Camera-type eye (tissue), 1 donor: ENCODE measurements at places on chromosomes 1 and 21. TPM values are rescaled to one million over a fixed set of nuclear protein-coding genes. Genes with fewer than 3 reads are reported as not detected.

The TCEA3 gene
- 50.6 TPM for total RNA-seq

The USH2A gene
- total RNA-seq, result 48.3 TPM

The AGRN gene
- total RNA-seq, result 66.7 TPM

The CYP2J2 gene
- 2.7 TPM for total RNA-seq

The LEFTY1 gene
- 0.60 TPM for total RNA-seq

The PERM1 gene
- total RNA-seq, result 1.3 TPM

The CLCA4 gene
- total RNA-seq, result not detected

The TFAP2E gene
- 5.5 TPM for total RNA-seq

The EPHA2 gene
- total RNA-seq, result 84.2 TPM

The RPTN gene
- not detected for total RNA-seq

The LCE2A gene
- total RNA-seq, result not detected

The KLF17 gene
- total RNA-seq, result not detected

The HTR6 gene
- not detected for total RNA-seq
